Suprapubic skin (tissue), 4 donors: ENCODE measurements at places on chromosomes 6 and 20. TPM values are rescaled to one million over a fixed set of nuclear protein-coding genes. Genes with fewer than 3 reads are reported as not detected.

DNA sequence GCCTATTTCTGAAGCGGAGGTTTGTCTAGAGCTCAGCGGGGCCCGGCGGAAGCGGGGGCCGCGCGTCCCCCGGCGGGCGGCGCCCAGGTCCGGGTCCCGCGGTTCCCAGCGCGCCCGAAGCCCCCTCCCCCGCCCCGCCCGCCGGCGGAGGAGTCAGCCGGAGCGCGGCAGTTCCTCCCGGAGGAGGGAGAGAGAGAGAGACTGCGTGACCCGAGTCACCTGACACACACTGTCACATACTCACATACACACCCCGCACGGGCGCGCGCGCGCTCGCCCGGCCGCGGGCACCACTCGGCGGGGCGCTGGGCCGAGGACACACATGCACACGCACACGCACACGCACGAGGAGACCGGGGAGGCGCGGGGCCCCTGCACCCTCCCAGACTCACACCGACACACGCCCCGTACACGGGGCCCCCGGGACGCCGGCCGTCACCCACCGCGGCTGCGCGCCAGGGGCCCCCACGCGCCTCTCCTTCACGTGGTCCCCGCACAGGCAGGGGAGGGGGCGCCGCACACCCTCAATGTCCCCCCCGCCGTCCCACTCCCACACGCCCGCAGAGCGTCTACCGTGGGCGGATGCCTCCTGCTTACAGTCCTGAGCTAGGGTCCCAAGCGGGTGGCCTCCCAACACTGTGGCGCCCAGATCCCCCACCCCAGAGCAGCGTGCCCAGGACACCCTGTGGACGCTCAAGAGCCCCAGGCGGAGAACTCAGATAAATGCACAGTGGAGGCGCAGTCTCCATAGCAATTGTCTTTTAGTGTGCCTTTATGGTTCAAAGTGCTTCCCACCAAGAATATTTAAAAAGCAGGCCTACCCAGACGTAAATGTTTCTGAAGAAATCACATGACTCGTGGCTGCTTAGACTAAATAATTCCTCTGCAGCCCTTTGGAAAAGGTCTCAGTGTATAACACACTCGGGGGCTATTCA, at the start of gene RRAGD:
Gene RRAGD, minus strand, starts transcription at position 203 of the 935 bp plus-strand sequence. CDS start 280 bp downstream, outside the sequence.
- DNase-seq, result peak; percentile 83
- H3K4me1 ChIP-seq, result peaks cover 25% of the 10 kb centered on the region
- H3K27ac ChIP-seq, result peak within 1 kb of the TSS; percentile 80
- H3K36me3 ChIP-seq, result no peaks in the 10 kb centered on the region

DNA sequence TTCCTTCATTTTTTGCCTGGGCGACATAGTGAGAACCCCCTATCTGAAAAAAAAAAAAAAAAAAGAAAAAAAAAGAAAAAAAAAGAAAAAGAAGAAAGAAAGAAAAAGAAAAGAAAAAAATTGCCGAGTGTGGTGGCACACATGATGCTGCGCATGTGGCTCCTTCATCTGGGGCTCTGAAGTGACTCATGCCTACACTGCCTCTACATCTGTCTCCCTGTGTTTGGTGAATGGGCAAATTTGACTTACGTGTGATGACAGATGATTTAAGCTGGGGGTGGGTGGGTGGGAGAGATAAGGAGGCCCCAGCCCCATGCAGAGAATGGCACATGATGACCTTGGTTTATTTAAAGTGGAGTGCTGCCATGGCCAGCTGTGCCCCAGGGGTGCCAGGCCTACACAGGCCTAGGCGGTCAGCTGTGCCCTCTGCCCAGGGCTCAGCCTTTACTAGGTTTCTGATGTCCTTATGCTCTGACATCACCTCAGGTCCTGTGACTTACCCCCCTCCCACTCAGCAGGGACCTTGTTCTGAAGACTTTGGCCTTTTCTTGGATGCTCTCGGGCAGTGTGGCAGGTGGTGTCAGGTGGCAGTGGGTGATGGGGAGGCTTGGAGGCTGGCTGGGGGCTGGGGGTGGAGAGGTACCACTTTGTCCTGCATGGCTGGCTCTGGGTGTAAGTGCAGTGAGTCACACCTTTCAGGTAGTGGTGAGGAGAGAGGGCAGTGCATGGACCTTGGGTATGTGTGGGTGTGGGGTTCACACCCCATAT, 41.1 kb downstream of the VEGFA start:
- H3K4me1 ChIP-seq, result peaks cover 23% of the 10 kb centered on the region
- no peak for DNase-seq
- no peak overlapping the region for H3K27ac ChIP-seq

DNA sequence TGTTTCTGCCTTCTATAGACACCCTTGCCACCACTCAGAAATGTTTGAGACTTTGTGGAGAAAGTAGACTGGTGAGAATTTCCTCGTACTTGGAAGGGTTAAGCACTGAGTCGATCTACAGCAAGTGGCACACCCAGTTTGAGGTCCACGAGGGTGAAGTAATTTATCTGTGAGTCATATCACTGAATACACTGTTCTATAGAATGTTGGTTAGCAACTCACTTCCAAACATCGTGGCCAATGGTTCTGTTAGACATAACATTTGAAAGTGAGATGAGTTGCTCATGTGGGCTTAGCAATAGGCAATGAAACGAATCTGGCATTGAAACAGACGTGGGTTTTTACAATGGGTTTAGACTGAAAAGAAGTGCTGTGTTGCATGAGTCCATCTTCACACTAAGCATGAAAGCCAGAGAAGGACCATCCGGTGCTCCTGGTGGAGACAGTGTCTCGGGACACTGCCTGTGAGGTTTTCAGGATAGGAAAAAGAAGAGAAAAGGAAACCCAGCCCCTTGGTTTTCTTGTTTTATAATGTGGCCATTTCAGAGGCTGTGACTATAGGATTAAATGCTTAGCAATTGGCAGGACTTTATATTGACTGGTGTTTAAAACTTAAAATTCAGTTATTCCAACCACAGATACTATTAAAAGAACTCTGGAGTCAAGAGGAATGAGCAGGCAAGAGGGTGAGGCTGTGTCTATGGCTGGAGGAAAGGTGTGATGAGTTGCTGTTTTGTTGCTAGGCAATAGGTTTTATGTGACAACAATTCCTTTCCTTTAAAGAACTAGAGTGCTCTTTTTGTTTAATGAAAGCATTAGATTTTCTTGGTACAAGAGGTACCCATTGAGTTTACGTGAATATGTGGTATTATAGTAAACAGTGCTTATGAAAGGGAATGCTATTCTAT, 31.0 kb upstream of the EZR start:
- no peaks in the 10 kb centered on the region for H3K27me3 ChIP-seq
- H3K4me3 ChIP-seq, result peak overlapping the region; percentile 3
- DNase-seq, result no peak
- no peaks in the 10 kb centered on the region for H3K36me3 ChIP-seq
- H3K4me1 ChIP-seq, result peaks cover 65% of the 10 kb centered on the region

- no peaks in the 10 kb centered on the region for H3K36me3 ChIP-seq
- DNase-seq, result peak; percentile 29
- no peaks in the 10 kb centered on the region for H3K4me1 ChIP-seq
- H3K4me3 ChIP-seq, result no peak overlapping the region
- H3K27ac ChIP-seq, result no peak overlapping the region
- no peaks in the 10 kb centered on the region for H3K27me3 ChIP-seq
Observed at GRCh38 chr6:34190504-34191122, 44.7 kb upstream of the GRM4 start.

DNA sequence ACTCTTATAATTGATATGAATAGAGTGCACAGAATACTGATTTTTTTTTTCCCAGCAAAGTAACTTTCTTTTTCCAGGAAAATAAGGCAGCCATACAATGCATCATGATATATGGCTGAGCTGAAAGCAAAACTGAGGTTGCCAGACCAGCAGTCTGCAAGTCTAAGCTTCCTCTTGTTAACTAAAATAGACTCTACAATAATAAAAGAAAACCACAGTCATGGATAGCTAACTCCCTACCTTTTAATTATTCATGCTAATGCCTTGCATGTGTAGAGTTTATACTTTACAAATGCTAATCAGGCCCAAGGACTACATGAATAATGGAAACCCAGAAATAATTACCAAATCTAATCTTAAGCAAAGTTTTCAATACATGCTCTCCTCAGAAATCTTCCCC, 47.4 kb downstream of the MAP7 start:
- peaks cover 8% of the 10 kb centered on the region for H3K4me1 ChIP-seq
- no peak overlapping the region for H3K27ac ChIP-seq
- no peaks in the 10 kb centered on the region for H3K36me3 ChIP-seq
- H3K4me3 ChIP-seq, result no peak overlapping the region
- H3K27me3 ChIP-seq, result no peaks in the 10 kb centered on the region
- no peak for DNase-seq

The EYS gene
- total RNA-seq, result not detected

DNA sequence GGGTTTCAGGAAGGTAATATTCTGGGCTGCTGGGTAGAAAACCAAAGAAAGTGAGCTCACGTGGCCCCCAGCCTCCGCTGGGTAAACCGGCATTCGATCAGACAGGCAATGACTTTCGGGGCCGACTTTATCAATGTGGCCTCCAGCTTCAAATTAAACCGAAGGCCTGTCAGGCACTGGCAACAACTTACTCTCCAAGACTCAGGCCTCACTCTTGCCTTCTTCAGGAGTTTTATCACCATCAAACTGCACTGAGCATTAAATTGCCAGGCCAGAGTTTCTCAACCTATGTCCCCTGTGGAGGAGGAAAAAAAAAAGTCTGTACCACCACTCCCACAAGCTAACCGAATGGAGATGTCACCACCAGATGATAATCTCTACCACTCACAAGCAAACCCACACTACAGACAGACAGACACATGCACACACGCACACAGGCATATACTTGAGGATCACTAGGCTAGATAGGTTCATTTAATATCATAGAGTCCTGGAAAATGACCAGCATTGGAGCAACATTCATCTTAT, 1.1 kb upstream of the MBOAT1 start:
- peaks cover 58% of the 10 kb centered on the region for H3K4me1 ChIP-seq
- H3K27me3 ChIP-seq, result no peaks in the 10 kb centered on the region
- no peak for DNase-seq
- H3K36me3 ChIP-seq, result no peaks in the 10 kb centered on the region
- H3K27ac ChIP-seq, result peak overlapping the region; percentile 80

The UST gene
- 16.7 TPM for total RNA-seq

The IRF4 gene
- total RNA-seq, result 17.3 TPM

DNA sequence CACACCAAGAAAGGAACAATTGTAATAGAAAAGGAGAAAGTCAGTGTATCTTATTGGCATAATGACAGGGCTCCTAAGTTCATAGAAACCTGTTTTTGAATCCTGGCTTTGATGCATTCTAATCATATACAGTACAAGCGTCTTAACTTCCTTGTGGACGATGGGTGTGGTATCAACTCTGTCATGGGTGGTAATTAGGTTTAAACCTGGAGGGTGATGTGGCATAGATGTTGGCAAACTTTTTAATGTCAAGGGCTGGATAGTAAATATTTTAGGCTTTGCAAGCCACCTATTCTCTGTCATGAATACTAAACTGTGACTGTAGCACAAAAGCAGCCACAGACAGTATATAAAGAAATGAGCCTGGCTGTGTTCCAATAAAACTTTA, 138.7 kb upstream of the EDN1 start:
- no peak overlapping the region for H3K27ac ChIP-seq
- H3K36me3 ChIP-seq, result no peaks in the 10 kb centered on the region
- DNase-seq, result no peak
- H3K4me3 ChIP-seq, result no peak overlapping the region

The MEI4 gene
- 0.48 TPM for total RNA-seq

The SDHAF4 gene
- 6.6 TPM for total RNA-seq

- H3K4me3 ChIP-seq, result no peak overlapping the region
- H3K27ac ChIP-seq, result no peak overlapping the region
- H3K4me1 ChIP-seq, result no peaks in the 10 kb centered on the region
Observed at GRCh38 chr6:135088281-135088680, 33.7 kb upstream of the HBS1L start.

DNA sequence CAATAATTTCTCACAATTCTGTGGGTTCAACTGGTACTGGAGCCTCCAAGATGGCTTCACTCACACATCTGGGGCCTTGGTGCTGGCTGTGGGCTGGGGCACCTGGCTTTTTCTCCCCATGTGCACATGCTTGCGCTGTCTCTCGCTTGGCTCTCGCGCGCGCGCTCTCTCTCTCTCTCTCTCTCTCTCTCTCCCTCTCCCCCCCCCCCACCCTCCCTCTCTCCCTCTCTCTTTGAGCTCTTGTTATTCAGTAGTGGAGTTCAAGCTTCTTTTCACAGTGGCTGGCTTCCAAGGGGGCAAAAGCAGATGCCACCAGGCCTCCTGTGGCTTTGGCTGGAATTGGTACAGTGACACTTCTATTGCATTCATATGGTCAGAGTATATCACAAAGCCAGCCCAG, 10.8 kb upstream of the TBCC start:
- H3K4me1 ChIP-seq, result no peaks in the 10 kb centered on the region
- no peak for DNase-seq
- peaks cover 8% of the 10 kb centered on the region for H3K36me3 ChIP-seq
- no peaks in the 10 kb centered on the region for H3K27me3 ChIP-seq
- no peak overlapping the region for H3K27ac ChIP-seq

- no peak overlapping the region for H3K27ac ChIP-seq
- H3K27me3 ChIP-seq, result peaks cover 17% of the 10 kb centered on the region
- no peak for DNase-seq
- H3K4me3 ChIP-seq, result no peak overlapping the region
- no peaks in the 10 kb centered on the region for H3K36me3 ChIP-seq
- H3K4me1 ChIP-seq, result no peaks in the 10 kb centered on the region
Observed at GRCh38 chr6:70299456-70299855, 3.4 kb downstream of the COL9A1 start.

GRCh38 chr20:47921408-47921807, 136.1 kb upstream of the SULF2 start:
- no peaks in the 10 kb centered on the region for H3K36me3 ChIP-seq
- no peak for DNase-seq
- no peak overlapping the region for H3K4me3 ChIP-seq
- H3K4me1 ChIP-seq, result peaks cover 14% of the 10 kb centered on the region
- no peak overlapping the region for H3K27ac ChIP-seq
- H3K27me3 ChIP-seq, result peaks cover 39% of the 10 kb centered on the region

DNA sequence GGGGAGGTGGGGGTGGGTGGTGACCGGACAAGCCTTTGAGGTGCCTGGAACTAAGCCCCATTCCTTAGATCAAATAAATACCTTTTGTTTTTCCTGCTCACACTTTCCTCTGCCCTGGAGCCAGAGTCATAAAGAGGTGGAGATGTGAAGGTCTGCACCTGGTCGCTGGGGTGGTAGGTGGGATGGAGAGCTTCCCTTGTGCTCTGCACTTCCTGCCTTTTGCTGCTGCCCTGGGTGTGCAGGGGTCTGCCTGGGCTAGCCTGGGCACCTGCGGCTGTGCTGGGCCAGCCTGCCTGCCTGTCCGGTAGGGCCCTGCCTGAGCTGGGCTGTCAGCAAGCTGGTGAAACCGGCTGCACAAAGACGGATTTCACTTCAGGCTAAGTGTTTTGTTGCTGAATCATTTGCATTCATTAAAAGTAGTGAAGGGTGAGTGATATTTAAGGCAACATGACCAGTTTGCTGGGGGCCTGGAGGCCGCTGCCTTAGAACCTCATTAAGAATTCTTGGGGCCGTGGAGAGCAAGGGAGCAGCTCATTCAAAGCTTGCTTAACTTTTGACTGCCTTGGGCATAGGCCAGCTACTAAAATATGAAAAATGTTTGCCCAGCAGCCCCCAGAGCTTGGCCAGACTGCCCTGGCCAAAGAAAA, 20.5 kb downstream of the PTK7 start:
- H3K27me3 ChIP-seq, result no peaks in the 10 kb centered on the region
- peaks cover 44% of the 10 kb centered on the region for H3K4me1 ChIP-seq
- DNase-seq, result no peak
- H3K4me3 ChIP-seq, result no peak overlapping the region

The ZSCAN23 gene
- total RNA-seq, result 4.8 TPM

The KCNQ2 gene
- total RNA-seq, result not detected
